GM18507 (cell line): ENCODE measurements at places on chromosomes 13 and 19.

DNA sequence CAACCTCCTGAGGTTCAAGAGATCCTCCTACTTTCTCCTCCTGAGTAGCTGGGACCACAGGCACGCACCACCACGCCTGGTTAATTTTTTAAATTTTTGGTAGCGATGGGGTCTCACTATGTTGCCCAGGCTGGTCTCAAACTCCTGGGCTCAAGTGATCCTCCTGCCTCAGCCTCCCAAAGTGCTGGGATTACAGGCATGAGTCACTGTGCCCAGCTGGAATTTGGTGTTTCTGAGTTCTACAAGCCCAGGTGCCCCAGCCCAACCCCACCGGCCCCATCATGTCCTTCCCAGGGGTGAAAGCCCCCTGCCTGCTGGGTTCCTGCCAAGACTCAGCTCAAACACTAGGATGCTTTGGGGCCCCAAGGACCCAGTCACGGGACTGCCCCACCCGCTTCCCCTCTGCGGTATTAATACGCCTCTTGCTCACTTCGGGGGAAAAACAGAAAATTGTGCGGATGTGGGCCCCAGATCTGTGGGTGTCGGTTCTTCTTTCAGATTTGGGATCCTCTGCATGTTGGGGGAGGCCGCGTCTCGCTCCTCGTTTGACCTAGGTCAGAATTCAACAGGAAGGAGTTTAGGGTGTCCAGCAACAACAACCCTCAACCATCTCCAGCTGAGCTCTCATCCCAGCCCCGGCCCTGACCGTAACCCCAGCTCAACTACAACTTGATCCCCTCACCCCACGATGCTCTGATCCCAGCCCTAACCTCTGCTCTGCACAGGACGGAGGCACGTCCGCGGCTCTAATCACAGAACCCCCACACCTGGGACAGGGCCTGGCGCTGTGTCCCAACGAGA is 3.7 kb upstream of the FCER2 start:
- DNase-seq, result peak; percentile 62

DNA sequence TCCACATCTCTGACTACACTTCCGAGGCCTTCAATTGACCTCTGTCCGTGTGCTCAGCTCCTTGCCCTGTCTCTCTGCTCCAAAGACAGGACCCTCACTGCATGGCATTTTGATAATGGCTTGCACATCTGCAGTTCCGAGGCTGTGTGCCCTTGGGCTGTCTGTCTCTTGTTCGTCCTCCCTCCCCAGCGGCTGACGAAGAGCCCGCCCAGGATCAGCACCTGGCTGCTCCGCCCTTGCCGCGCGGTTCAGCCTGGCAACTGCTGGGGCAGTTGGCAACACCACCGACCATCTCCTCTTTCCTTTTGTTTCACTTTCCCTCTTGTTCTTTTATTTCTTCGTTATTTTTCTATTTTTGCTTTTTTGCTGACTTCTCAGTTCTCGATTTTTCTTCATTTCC is 270.4 kb downstream of the TEX29 start:
- DNase-seq, result no peak

GRCh38 chr13:51714663-51715168 is 89.2 kb downstream of the DHRS12 start:
- DNase-seq, result no peak

DNA sequence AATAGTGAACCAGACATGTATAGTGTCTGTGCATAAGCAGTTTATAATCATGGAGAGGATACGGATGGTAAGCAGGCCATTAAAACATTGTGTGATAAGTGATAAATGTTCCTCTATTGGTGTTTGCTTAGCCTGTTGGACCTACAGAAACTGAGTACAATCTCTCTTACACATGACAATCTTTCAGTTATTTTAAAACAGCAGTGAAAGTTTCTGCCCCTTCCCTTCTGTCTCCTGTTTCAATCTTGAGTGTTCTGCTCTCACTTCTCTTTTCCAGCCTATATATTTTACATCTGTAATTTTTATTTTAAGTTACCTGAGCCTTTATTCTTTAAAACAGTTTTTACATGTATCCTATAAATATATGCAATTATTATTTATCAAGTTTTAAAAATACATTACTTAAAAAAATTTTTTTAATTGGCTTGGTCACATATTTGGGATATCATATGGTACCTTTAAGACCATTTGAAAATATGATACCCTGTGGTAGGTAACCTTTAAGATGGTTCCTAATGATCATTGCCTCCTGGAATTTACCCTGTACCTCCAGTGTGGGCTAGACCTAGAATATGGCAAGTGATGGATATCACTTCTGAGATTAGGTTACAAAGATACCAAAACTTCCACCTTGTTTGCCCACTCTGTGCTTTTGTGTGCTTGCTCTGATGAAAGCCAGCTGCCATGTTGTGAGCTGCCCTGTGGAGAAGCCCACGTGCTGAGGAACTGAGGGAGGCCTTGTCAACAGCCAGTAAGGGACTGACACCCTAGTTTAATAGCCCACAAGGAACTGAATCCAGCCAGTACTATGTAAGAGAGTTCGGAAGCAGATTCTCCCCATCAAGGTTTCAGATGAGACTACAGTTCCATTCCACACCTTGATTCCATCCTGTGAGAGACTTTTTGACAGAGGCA is 99.3 kb downstream of the DHRS12 start:
- no peak for DNase-seq

DNA sequence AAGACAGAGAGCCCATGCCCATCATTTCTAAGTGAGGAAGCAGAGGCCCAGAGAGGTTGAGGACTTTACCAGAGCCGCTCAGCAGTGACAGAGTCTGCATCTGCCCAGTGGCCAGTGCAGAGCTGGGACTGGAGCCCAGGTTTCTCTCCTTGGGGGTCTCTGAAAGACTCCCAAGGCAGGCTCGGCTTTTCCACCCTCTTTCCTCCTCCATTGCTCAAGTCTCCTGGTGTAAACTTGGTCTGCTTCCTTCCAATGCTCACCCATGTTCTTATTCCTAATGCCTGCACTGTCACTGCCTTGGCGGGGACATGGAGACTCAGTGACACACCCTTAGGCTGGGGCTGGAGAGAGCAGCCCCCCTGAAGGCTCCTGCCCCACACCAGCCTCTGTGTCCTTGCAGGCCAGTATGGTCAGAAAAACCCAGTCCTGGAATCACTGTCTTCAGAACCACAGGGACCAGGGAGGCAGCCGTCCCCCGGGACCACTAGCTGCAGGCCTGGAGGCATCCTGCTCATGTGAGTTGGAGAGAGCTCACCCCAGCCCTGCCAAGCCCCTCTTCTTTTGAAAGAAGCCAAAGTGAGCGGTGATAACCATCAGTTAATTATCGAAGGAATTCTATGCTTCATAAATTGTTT is 211.0 kb upstream of the ZNF536 start:
- DNase-seq, result no peak

- peak; percentile 25 for DNase-seq
These were observed 33.0 kb downstream of the UGGT2 start for GRCh38 chr13:96020155-96020575.

GRCh38 chr19:13171146-13171545 is 20.9 kb downstream of the IER2 start:
- no peak for DNase-seq

GRCh38 chr19:6887316-6887715 is at the start of gene ADGRE1:
ADGRE1 (plus strand) TSS chr19:6887579; CDS start chr19:6887609, 30 bp downstream.
- DNase-seq, result no peak

GRCh38 chr19:2507109-2507508 is 31.2 kb downstream of the GADD45B start:
- DNase-seq, result no peak

DNA sequence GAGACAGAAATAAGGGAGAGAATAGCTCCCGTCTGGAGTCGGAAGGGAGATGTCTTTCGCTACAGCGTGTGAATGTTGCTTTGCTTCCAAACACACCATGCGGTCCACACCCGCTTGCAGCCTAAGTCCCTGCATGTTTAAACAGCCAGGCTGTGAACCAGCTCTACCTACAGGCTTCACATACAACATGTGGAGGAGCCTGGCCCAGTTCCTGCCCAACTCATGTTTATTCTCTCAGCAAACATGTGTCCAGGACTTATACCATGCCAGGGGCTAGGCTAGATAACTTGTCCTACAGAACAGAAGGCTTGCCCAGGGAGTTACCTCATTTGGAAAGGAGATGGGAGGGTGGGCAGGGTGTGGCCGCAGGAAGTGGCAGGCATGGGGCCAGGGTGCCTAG is 181.5 kb downstream of the FOXO1 start:
- DNase-seq, result no peak

GRCh38 chr13:110394371-110394841 is 87.3 kb downstream of the COL4A2 start:
- no peak for DNase-seq

DNA sequence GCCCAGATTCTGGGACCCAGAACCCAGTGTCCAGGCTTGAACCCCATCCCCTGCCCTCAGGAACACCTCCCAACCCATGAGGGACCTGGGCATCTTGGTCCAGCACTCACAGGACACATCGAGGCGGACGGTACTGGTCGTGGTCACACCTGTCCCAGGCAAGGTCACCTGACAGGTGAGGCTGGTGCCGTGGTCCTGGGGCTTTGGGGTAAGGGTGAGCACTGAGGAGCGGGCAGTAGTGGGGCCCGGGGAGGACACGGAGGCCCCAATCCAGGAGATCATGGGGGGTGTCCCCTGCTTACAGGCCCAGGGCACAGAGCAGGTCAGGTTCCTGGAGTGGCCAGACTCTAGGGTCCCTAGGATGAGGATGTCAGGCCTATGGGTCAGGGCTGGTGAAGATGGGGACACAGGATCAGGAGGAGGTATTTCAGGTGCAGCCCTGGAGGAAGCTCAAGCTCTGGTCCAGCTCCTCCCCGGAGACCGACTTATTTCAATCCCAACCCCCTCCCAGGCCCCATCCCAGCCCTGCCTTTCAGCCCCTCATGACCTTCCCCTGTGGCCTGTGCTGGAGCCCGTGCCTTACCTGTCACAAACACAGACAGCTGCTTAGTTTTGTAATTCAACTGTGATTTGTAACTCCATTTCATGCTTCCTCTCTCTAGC is 772 bp downstream of the SIGLEC8 start:
- DNase-seq, result no peak
